ENCODE measurements at places on chromosomes 11 and 22.

GRCh38 chr11:2847561-2847960 lies 38.0 kb downstream of the CDKN1C start:
- DNase-seq = no peak

DNA sequence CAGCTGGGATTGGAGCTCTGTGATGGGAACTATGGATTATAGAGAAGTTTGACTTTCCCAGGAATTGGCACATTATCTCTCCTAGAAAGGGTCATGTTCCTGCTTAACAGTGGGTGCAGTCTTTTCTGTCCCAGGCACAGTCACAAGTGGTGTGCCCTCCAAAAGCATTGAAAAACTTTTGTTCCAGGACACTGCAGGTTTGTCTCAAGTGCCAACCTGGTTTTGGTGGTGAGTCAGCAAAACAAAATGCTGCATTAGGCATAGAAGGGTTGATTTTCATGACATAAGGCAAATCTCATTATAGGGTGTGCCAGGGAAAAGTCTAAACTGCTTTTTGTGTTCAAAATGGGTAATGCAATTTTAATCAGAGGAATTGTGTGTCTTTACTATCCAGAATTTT lies 4.9 kb downstream of the HTATIP2 start:
- DNase-seq = no peak

DNA sequence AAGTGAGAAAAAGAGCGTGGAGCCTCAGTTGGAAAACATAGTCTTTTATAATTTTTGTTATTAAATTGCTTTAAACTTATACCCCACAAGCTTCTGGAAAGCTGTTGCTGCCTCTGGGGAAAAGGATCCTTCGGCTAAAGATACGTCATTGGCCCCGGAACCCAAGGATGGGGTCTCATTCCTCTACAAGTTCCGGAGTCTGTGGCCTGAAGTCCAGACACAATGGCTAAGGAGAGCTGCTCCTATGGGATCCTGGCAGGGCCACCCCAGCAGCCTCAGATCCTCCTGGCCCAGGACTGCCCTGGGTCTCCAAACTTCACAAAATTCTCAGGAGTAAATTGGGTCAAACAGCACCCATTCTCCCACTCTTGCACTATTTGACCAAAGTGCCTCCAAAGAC lies 5.9 kb downstream of the WT1 start:
- DNase-seq = no peak

GRCh38 chr11:86769219-86769618 lies 31.1 kb upstream of the PRSS23 start:
- no peak for DNase-seq

- DNase-seq = no peak
Measured at GRCh38 chr22:21990445-21991303, 8.1 kb upstream of the TOP3B start.

DNA sequence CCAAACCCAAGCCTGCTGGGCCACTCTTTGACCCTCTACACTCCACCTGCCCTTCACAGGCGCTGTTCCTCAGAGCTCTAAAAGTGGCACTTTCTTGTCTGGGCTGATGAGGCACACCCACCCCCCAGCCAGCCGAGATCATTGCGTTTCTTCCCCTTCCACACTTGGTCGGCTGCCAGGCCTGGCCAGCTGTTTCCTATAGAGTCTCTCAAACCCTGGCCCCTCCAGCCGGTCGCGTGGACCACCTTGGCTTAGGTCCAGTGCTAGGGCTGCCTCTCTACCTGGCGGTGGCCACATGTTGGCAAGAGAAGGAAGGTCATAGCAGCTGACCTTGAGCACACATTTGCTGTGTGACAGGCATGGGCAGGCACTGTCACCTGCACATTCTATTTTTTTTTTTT lies 60.6 kb downstream of the PPP6R2 start:
- DNase-seq = no peak

- no peak for DNase-seq
Measured at GRCh38 chr11:96388891-96389719, 607 bp downstream of the CCDC82 start.

DNA sequence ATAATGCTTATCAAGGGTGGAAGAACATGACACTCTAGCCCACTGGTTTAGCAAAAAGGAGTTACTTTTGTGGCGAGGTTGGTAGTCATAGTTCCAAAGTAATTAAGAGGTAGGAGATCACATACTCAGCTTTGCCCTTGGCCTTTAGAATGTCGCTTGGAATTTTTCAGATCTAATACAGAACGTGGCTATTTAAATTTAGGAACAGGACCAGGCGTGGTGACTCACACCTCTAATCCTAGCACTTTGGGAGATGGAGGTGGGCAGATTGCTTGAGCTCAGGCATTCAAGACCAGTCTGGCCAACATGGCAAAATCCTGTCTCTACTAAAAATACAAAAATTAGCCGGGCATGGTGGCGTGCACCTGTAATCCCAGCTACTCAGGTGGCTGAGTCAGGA lies 26.1 kb upstream of the ZNRF3 start:
- no peak for DNase-seq

DNA sequence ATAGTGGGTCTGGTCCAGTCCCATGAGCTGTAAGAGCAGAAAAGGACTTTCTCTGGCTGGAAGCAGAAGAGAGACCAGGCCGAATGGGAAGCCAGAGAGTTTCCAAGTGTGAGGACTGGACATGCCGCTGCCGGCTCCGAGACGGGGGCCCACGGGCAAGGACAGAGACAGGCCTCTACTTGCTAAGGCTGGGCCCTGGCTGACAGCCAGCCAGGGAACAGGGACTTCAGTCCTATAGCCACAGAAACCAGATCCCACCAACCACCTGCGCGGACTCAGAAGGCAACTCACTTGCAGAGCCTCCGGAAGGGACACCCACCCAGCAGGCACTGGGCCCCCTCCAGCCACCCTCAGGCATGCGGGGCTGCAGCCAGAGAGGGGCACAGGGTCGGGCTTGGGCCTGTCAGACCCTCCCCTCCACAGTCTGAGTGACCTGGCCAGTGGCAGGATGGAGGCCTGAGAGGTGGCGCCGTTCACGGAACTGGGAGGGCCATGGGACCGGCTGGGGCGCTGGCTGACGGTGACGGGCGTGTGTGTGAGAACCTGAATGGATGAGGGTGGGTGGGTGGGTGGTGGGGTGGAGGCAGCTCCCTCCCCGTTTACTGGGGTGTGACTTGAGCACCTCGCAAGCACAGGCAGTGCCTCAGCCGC lies 47.8 kb upstream of the A4GALT start:
- no peak for DNase-seq

DNA sequence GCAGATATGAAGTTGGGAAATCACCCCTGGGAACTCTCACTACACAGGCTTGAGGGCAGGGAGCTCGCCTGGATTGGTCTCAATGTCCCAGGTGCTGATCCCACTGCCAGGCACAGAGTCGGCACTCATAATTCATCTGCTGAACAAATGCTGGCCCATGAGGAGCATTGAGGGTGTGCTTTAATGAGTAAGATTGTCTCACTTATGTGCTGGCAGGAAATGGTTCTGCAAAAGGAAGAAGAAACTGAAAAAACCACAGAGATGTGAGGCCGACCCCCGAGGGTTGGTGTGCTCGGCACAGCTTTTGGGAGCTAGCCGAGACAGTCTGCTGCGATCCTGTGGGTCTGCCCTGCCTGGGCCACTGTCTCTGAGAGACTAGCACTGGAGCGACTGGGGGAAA lies 9.4 kb downstream of the PLAAT2 start:
- no peak for DNase-seq

- no peak for DNase-seq
Measured at GRCh38 chr11:74989260-74989638, 516 bp downstream of the NEU3 start.

DNA sequence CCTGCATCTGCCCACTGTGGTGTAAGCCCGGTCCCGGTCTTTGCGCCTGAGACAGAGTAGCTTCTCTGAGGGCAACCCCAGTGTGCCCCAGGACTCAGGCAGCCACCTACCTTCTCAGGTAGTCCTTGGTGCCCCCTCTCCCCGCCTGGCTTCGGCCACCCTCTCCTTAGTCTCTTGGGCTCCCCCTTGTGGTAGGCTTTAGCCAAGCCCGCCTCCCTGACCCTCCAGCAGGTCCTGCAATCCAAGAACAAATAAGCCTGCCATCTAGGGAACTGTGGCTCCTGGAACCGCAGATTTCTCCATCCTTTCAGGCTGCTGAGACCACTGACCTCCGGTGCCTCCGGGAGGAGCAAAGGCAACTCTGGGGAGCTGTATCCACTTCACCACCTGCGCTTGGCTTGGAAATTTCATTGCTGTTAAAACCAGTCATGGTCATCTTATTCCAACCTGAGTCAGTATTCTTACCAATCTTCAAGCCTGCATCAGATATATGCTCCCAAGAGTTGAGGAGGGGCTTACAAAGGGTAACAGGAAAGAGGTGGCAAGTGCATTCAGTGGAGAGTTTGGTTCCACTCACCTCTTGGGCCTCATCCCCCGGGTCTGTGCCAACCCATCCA lies 52.8 kb upstream of the TENM4 start:
- DNase-seq = peak; percentile 28

DNA sequence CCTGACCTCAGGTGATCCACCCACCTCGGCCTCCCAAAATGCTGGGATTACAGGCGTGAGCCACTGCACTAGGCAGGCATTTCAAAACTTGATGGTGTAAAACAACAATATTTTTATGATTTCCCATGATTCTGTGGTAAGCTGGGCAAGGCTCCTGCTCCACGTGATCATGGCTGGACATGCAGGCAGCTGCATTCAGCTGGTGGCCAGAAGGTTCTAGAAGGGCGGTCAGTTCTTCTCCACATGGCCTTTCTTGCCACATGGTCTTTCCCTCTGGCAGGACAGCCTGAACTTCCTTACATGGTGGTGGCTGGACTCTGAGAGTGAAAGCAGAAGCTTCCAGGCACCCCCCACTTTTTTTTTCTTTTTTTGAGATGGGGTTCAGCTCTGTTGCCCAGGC lies 9.9 kb upstream of the RASD2 start:
- no peak for DNase-seq

DNA sequence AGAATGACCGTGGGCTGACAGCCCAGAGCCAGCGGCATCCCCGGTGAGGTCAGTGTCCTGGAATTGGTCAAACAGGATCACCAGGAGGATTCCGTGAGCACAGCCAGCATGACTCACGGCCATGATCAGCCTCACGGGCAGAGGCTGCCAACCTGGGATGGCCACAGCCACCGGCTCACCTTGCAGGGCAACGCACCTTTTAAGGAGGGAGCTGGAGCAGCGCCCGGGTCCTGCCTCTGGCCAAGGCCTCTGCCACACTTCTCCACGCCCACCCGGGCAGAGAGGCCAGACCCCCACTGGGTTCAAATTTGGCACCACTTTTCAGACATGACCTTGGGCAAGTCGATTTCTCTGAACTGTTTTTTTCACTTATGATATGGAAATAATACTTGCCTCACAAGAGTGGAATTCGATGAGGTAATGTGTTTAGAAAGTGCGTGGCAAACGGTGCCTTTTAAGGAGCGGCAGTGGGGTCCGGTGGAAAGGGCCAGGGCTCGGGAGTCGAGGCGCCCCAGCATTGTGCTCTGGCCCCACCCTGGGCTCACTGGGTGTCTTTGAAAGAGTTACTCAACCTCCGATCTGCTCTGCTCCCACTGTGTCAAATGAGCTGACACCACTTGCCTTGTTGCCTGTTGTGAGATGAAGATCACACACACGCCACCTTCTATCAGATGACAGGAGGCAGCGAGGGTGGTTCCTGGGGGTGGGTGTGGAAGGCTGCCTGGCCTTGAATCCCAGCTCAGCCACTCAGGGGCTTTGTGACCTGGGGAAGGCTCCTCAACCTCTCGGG lies 16.0 kb downstream of the TXN2 start:
- DNase-seq = no peak

- DNase-seq = no peak
Measured at GRCh38 chr22:39384750-39385480, 14.7 kb upstream of the TAB1 start.

- no peak for DNase-seq
Measured at GRCh38 chr11:20353829-20354434, 9.6 kb upstream of the HTATIP2 start.

DNA sequence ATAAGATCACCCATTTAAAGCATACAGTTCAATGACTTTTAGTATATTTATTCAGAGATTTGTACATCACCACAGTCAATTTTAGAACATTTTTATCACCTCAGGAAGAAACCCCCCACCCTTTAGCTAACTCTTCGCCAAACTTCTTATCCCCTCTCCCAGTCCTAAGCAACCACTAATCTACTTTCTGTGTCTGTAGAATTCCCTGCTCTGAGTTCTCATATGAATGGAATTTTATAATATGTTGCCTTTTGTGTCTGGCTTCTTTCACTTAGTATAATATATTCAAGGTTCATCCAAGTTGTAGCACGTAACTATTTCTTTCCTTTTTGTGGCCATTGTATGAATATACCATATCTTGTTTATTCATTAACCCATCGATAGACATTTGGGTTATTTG lies 3.6 kb downstream of the ANKRD13D start:
- DNase-seq = no peak

DNA sequence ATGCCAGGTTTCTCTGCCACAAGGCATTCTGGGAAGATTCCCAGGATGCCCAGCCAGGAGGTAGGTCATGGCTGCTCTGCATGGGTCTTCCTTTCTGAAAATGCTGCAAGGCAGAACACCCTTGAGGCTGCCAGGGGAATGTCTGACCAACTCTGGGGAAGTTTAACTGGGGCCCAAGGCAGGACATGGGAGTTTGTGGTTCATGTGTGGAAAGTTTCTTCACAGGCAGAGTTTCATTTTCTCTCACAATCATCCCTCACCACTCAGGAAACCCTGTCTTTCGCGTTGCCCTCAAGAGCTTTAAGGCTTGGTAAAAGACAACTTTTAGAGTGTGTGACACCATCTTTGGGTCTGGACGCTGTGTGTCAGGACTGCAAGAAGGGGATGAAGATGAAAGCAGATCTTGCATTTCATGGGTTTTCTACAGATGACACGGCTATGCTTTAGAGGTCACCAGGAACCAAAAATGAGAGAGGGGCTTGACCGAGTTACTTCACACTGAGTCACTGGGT lies 133.5 kb downstream of the CD44 start:
- DNase-seq = no peak

Measured in D721Med (cell line).